ENCODE measurements at places on chromosomes 12 and 14.

- no peaks in the 10 kb centered on the region for H3K36me3 ChIP-seq
- H3K4me3 ChIP-seq = no peak overlapping the region
- DNase-seq = no peak
- no peak overlapping the region for H3K27ac ChIP-seq
Measured at GRCh38 chr14:73428353-73428824, 30.0 kb downstream of the NUMB start.

DNA sequence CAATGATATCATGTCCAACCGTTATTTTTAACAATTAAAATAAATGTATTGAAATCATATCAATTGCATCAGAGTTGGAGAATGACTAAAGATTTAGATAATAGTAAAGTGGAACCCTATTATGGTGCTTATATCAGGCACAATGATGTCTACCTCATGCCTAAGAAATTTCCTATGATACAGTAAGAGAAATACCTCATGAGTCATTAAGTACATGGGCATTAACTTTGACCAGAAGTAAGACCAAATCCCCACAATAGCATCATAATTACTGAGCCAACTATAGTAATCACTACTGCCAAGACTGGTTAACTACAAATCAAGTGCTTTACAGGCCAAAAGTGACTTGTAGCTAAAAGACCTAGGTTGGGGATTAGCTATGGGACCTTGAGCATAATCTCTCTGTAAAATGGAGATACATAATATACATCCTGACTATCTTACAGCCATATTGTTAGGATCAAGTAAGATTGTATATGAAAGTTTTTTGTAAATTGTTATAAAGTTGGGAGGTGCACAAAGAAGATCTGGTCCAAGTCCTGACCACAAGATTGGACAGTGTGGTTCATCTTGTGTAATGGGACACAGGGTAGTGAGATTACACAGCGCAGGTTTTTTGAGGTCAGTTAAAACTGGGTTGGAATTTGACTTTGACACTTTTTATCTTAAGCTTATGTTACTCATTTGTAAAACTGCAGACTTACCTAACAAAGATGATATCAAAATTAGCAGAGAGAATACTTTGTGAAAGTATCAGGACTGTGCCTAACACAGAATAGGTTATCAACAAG lies 60.5 kb downstream of the ERGIC2 start:
- DNase-seq = no peak
- H3K4me1 ChIP-seq = peaks cover 14% of the 10 kb centered on the region
- no peak overlapping the region for H3K4me3 ChIP-seq
- H3K27me3 ChIP-seq = no peaks in the 10 kb centered on the region
- peaks cover 25% of the 10 kb centered on the region for H3K36me3 ChIP-seq

DNA sequence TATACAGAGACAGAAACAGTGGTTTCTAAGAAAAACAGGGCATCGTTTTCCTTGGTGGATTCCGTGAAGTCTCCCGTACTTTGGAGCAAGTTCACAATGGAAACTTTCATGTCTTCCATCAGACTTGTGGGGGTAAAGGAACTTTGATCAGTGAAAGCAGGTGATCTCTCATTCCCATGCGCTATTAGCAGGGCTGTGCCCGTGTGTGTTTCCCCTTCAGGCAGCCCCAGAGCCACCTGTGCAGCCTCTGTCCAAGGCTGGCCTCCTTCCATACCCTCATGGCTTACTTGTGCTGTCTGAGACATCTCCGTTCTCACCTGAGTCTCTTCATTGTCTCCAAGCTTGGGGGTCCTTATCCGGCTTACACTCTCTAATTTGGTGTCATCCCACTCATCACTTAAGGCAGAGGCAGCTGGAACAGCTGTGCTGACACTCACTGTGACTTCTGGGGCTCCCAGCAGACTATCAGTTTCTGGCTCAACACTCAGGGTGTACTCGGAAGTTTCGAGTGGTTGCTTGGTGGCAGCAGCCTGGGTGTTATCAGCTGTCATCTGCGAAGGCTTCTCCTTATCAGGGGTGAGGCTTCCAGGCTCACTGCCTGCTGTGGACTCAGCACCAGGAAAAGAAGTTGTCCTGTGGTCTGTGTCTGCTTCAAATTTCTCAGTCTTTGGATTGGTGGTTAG lies 13.8 kb downstream of the ARMH4 start:
- no peak overlapping the region for H3K27ac ChIP-seq
- H3K4me1 ChIP-seq = peaks cover 3% of the 10 kb centered on the region
- H3K36me3 ChIP-seq = no peaks in the 10 kb centered on the region
- H3K4me3 ChIP-seq = no peak overlapping the region

DNA sequence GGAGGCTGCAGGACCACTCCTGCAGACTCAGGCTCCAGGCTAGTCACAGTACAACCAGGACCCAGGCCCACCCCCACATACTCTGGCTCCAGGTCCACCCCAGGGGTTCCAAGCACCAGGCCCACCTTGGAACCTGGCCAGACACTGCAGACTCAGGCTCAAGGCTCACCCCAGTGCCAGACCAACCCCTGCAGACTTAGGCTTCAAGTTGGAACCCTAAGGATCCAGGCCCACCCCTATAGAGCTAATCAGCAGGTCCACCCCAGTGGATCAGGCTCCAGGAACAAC lies 8.8 kb downstream of the WASHC3 start:
- H3K4me1 ChIP-seq = peaks cover 20% of the 10 kb centered on the region
- H3K4me3 ChIP-seq = no peak overlapping the region
- H3K36me3 ChIP-seq = peaks cover 62% of the 10 kb centered on the region
- H3K27ac ChIP-seq = no peak overlapping the region
- no peaks in the 10 kb centered on the region for H3K27me3 ChIP-seq

- no peak overlapping the region for H3K4me3 ChIP-seq
- H3K27me3 ChIP-seq = peaks cover 12% of the 10 kb centered on the region
- H3K27ac ChIP-seq = peak overlapping the region; percentile 59
- H3K4me1 ChIP-seq = peaks cover 22% of the 10 kb centered on the region
- no peak for DNase-seq
Measured at GRCh38 chr14:34036319-34036766, 85.5 kb upstream of the EGLN3 start.

GRCh38 chr14:94656043-94656442 lies 43.9 kb downstream of the SERPINA3 start:
- no peaks in the 10 kb centered on the region for H3K4me1 ChIP-seq
- no peak overlapping the region for H3K27ac ChIP-seq
- H3K4me3 ChIP-seq = no peak overlapping the region
- DNase-seq = no peak
- no peaks in the 10 kb centered on the region for H3K36me3 ChIP-seq

- no peaks in the 10 kb centered on the region for H3K36me3 ChIP-seq
- H3K4me3 ChIP-seq = no peak overlapping the region
- DNase-seq = no peak
- no peak overlapping the region for H3K27ac ChIP-seq
Measured at GRCh38 chr14:75310295-75311111, 31.9 kb downstream of the FOS start.

DNA sequence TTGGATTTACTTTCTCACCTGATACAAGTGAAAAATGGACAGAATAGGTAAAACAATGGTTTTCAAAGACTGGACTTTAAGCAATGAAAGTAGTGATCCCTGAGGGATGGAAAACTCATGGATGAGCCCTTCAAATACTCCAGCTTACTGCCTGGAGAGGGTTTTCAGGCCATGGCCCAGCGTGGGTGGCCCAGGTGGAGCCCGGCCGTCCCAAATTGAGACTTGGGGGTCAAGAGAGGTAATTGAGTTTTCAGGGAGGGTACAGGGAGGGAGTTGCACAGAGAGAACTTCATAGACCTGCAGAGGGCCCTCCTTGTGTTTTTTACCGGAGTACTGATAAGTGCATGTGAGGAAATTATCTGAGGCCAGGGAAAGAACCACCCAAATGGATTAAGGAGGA lies 37.2 kb downstream of the RAN start:
- H3K4me3 ChIP-seq = no peak overlapping the region
- no peak for DNase-seq
- no peak overlapping the region for H3K27ac ChIP-seq
- H3K27me3 ChIP-seq = peaks cover 16% of the 10 kb centered on the region
- H3K4me1 ChIP-seq = peaks cover 2% of the 10 kb centered on the region

- no peaks in the 10 kb centered on the region for H3K36me3 ChIP-seq
- H3K4me3 ChIP-seq = no peak overlapping the region
- DNase-seq = no peak
Measured at GRCh38 chr12:91406920-91407341, 224.3 kb upstream of the DCN start.

- H3K4me3 ChIP-seq = no peak overlapping the region
- H3K27me3 ChIP-seq = peaks cover 2% of the 10 kb centered on the region
- H3K27ac ChIP-seq = no peak overlapping the region
Measured at GRCh38 chr12:45568808-45569207, 160.7 kb upstream of the ARID2 start.

- H3K27me3 ChIP-seq = peaks cover 2% of the 10 kb centered on the region
- H3K27ac ChIP-seq = no peak overlapping the region
- H3K4me1 ChIP-seq = peaks cover 5% of the 10 kb centered on the region
Measured at GRCh38 chr12:89325495-89325894, 26.8 kb downstream of the DUSP6 start.

DNA sequence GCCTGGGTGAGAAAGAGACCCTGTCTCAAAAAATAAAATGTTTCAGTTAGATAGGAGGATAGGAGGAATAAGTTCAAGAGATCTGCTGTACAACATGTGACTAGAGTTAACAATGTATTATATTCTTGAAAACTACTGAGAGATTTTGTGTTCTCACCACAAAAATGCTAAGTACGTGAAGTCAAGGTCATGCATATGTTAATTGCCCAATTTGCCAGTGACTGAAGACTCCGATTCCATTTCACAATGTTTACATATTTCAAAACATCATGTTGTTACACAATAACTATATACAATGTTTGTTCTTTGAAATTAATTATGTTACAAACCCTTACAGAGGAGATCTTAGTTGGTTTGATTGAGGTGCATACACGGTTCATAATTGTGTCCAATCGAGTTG lies 52.1 kb downstream of the SLC15A4 start:
- H3K36me3 ChIP-seq = no peaks in the 10 kb centered on the region
- H3K27me3 ChIP-seq = no peaks in the 10 kb centered on the region
- no peak overlapping the region for H3K27ac ChIP-seq
- H3K4me1 ChIP-seq = no peaks in the 10 kb centered on the region

DNA sequence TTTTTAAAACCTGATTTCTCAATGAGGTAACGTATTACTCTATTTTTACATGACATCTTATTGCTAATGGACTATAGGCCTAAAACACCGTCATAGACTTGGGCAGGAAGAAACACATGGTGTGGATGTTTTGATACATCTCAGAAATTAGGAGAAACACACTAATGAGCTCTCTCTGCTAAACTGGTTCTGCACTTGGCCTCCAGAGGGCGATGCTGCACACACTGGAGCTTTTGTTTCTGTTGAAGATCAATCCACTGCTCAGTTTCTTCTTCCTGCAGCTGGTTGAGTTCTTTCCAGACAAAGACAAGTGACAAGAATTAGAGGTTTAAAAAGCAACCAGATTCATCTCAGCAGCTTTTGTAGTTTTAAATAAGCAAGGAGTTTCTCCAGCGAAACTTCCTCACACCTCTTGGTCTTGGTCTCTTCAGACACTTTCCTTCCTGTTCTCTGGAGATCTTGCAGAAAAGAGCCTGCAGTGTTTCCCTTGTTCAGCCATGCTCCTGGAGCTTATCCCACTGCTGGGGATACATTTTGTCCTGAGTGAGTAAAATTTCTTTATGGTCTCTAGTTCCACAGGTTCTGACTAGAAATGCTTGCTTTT lies 178.5 kb upstream of the OR4E1 start:
- peaks cover 13% of the 10 kb centered on the region for H3K4me1 ChIP-seq
- DNase-seq = peak; percentile 73
- H3K27me3 ChIP-seq = peaks cover 12% of the 10 kb centered on the region
- peak overlapping the region; percentile 81 for H3K4me3 ChIP-seq

- peaks cover 6% of the 10 kb centered on the region for H3K4me1 ChIP-seq
- H3K27ac ChIP-seq = no peak overlapping the region
- H3K4me3 ChIP-seq = no peak overlapping the region
- DNase-seq = no peak
- H3K36me3 ChIP-seq = no peaks in the 10 kb centered on the region
Measured at GRCh38 chr12:64400041-64400440, 4.2 kb upstream of the XPOT start.

DNA sequence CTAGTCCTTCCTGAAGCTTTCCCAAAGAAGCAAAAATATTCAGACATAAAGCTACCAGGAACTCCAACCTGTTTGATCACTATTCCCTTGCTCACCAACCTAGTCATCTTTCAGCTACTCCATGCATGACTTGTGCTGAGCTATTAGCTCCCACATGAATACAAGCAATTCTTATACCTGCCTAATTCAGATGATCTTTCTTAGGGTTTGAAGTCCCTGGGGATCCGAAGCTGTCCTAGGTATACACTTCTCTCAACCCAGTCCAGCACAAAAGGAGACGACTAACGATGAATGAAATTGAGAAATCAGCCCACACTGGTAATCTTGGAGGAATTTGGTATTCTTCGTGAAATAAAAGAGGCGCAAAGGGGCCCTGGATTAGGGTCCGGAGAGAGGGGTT lies 631 bp upstream of the PTGR2 start:
- H3K27me3 ChIP-seq = peaks cover 5% of the 10 kb centered on the region
- H3K27ac ChIP-seq = peak overlapping the region; percentile 94
- no peaks in the 10 kb centered on the region for H3K36me3 ChIP-seq

GRCh38 chr12:75623631-75624154 lies 112.3 kb upstream of the KRR1 start:
- H3K27ac ChIP-seq = no peak overlapping the region
- H3K4me3 ChIP-seq = no peak overlapping the region
- DNase-seq = no peak
- peaks cover 8% of the 10 kb centered on the region for H3K4me1 ChIP-seq

GRCh38 chr12:97921979-97922722 lies 459.5 kb downstream of the RMST start:
- no peaks in the 10 kb centered on the region for H3K4me1 ChIP-seq
- no peak for DNase-seq
- H3K27ac ChIP-seq = no peak overlapping the region
- no peaks in the 10 kb centered on the region for H3K27me3 ChIP-seq

DNA sequence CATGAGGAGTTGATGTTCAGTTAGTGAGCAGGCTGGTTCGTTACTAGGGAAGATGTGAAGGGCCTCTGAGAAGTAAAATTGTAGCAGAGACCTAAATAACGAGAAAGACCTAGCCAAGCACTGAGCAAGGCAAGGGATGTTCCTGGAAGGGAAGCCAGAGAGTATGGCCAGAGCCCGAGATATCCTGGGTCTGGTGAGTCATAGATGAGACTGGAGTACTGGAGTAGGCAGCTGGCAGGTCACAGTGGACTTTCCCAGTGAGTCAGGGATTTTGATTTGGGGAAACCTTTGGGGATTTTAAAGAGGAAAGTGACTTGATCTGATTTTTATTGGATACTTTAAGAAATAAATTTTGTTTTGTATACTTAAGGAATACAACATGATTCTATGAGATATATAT lies 369.0 kb downstream of the DIO2 start:
- H3K27ac ChIP-seq = no peak overlapping the region
- no peak overlapping the region for H3K4me3 ChIP-seq
- H3K36me3 ChIP-seq = no peaks in the 10 kb centered on the region
- H3K4me1 ChIP-seq = no peaks in the 10 kb centered on the region
- no peak for DNase-seq

GRCh38 chr14:77052281-77053044 lies 24.0 kb upstream of the IRF2BPL start:
- H3K36me3 ChIP-seq = peaks cover 3% of the 10 kb centered on the region
- no peak overlapping the region for H3K4me3 ChIP-seq
- H3K27ac ChIP-seq = peak overlapping the region; percentile 78
- no peaks in the 10 kb centered on the region for H3K27me3 ChIP-seq
- peaks cover 8% of the 10 kb centered on the region for H3K4me1 ChIP-seq

All from activated naive CD8-positive, alpha-beta T cell treated with anti-CD3 and anti-CD28 coated beads, Interleukin-2, amount 10 ng/mL, durations not matched to agents 7 days and 5 days (primary cell).